ENCODE measurements at places on chromosomes 3 and 15.

- no peak for DNase-seq
Measured at GRCh38 chr15:63587527-63587926, 9.7 kb upstream of the FBXL22 start.

GRCh38 chr3:142152384-142152783 is 3.0 kb upstream of the TFDP2 start:
- no peak for DNase-seq

GRCh38 chr15:43505738-43506137 is 11.7 kb upstream of the MAP1A start:
- no peak for DNase-seq

DNA sequence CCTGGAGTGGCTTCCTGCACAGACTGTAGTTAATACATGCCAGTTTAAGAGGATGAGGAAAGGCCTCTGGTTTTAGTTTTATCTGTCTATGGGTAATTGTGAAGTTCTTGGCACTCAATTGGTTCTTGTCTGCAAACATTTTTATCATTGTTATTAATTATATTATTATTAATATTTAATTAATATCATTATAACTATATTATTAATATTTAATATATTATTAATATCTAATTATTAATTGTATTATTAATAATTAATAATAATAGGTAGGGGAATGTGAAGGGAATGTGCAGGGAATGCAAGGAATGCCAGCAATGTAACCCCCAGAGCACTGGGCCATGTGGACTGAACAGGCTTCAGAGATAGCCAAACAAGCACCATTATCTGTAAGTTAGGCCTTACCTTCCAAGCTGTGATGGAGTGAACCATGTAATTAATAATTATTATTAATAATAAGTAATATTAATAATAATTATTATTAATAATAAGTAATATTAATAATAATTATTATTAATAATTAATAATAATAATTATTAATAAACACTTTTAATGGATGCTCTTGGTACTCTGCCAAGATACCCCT is 79.8 kb upstream of the NMNAT3 start:
- DNase-seq, result no peak

DNA sequence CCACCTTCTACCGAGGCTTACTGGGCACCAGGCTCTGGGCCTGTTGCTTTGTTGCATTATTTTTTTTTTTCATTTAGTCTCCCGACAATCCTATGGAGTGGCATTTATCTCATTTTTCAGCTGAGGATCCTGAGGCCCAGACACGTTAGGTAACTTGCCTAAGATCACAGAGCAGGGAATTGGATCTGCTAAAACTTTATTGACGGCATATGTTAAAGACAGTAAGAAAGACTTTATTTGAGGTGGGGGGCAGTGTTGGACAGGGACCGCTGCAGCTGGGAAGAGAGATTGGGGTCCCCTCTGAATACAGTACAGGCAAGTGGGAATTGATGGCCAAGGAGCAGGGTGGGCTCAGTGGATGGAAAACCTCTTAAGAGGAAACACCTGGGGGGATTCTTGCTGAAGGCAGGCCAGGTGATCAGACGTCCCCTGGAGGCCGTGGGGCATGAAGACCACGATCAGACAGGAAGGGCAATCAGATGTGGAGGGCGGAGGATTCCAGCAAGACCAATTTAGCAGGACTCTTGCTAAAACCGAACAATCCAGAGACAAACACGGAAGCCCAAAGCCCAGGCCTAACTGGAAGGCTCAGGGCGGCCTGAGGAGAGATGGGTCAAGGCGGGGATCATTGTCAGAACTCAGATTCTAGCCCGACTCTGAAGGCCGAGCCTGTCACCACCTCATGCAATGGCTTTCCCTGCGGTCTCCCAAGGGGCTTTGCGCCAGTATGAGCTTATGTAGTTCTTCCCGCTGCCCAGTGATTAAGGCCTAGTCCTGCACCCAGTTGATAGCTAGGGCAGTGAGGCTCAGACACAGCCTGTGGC is 53.7 kb downstream of the RGMA start:
- DNase-seq, result no peak

DNA sequence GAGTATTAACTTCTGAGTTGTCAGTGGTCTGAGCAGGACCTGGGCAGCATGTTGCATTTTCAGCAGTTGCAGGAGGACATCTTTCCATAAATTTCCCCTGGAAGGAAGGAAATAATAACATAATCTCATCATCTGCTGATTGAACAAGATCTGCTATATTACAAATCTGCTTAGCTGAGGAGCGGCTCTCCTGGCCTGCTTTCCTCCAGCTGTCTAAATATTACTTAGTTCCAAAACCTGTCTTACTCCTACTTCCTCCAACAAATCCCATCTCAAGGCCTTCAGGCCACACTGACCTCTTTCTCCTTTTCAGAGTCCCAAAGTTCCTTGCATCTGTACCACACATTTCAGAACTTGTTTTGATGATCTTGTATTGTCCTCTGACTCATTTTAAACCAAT is 364.4 kb upstream of the MCTP2 start:
- no peak for DNase-seq

GRCh38 chr3:197989651-197990050 is 29.6 kb downstream of the LMLN start:
- no peak for DNase-seq

DNA sequence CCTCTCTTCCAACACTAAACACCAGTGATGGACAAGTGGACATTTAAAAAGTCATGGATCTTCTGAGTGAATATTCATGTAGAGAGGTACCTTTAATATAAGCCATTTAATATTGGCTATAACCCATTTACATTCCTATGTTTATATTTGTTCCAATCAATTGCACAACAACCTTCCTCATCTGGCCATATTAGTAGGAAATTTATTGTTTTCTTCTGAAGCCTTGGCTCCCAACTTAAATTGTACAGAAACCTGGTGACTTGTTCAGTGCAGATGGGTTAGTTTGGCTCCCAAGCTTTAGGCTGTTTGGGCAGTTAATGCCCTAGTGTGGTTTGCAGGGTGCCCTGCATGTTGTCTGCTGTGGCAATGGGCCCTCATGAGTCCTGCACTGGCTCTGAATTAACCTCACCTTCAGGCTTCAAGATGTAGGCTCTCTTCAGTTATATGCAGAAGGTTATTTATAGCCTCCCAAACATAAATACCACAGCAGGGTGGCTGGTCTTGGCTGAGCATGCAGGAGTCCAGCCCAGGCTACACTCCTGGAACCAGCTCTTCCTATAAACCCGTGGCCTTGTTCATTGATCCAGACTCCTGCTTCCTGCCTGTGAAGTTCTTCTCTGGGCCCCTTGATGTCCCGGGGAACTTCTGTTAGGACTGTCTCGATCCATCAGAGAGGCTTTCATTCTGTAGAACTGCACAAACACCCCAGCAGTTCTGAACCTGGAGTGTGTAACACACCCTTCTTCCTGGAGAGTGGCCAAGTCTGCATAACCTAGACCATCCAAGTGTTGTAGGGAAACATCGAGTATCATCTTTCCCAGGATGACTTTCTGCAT is 57.0 kb downstream of the DUT start:
- no peak for DNase-seq

GRCh38 chr3:147669077-147669476 is 259.9 kb downstream of the ZIC1 start:
- no peak for DNase-seq

- DNase-seq, result no peak
Measured at GRCh38 chr15:35657679-35658311, 111.8 kb upstream of the DPH6 start.

- no peak for DNase-seq
Measured at GRCh38 chr3:180102604-180103003, 65.9 kb upstream of the PEX5L start.

- no peak for DNase-seq
Measured at GRCh38 chr3:14884665-14885064, 62.7 kb upstream of the NR2C2 start.

DNA sequence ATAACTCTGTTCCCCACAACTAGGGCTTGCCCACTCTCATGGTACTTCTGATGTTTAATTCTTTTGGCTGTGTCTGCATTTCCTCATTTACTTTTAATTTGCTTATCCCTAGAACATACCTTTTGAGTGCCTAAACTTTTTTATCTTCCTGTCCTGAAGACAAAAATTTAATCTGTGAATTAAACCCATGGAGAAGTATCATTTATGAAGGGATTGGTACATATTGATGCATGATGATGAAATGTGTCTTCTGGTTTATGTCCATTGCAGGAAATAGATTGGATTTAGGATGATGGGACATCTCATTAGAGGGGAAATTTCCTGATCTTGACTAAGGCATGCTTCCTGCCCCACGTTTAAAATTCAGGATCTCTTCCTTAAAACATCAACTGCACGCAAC is 109.5 kb downstream of the PGPEP1L start:
- no peak for DNase-seq

All from NCI-H187 (cell line).